ENCODE measurements at places on chromosomes 2 and 18.

- DNase-seq = no peak
Measured at GRCh38 chr2:106562268-106563186, 75.4 kb downstream of the CD8B2 start.

- no peak for DNase-seq
Measured at GRCh38 chr2:195652911-195653310, 4.1 kb upstream of the SLC39A10 start.

- no peak for DNase-seq
Measured at GRCh38 chr2:152393377-152393776, 58.4 kb downstream of the FMNL2 start.

- DNase-seq = no peak
Measured at GRCh38 chr2:64562148-64562784, 38.1 kb downstream of the AFTPH start.

- DNase-seq = no peak
Measured at GRCh38 chr2:161077367-161078210, 82.6 kb upstream of the TANK start.

DNA sequence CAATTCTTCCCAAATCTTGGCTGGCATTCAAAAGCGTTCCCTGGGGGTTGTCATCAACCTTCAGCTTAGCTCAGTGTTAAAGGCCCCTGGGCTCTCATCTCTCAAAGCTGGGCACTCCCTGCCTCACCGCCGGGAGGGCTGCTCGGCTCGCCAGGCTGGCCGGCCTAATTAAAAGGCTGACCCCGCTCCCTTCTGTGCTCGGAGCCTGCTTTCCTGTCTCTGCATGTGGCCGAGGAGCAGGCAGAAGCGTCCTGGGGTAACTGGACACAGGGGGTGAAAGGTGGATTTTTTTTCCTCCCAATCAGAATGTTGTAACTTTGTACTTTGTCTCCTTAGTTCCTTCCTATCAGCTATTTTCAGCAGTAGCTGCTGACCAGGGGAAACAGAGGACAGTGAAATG, 231.1 kb downstream of the GBX2 start:
- DNase-seq = no peak

DNA sequence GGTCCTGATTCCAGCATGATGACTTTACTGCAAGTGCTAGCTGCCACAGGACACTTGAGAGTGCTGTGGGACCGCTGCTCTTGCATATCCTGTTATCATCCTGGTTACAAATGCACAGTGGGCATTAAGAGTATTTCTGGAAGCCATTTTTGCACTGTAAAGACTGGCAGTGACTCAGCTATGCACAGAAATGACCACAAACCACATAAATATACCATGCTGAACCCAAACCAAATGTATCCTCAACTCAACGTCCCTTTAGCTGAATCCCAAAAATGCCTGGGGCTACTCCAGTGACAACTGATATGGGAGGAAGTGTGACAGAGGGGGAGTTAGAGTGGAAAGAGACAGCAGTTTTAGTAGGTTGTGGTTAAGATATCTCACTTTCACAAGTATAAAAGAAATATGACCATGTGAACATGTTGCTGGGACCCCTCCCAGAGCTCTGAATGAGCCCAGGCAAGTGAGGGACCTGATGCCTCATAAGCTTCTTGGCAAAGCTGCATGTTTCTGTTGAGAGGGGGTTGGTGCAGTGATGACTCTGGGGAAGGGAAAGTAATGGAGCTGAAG, 37.3 kb downstream of the RHBDD1 start:
- DNase-seq = no peak

- DNase-seq = no peak
Measured at GRCh38 chr2:27431395-27431794, 3.0 kb downstream of the NRBP1 start.

GRCh38 chr2:77519888-77520506, 2.2 kb downstream of the LRRTM4 start:
- DNase-seq = no peak

DNA sequence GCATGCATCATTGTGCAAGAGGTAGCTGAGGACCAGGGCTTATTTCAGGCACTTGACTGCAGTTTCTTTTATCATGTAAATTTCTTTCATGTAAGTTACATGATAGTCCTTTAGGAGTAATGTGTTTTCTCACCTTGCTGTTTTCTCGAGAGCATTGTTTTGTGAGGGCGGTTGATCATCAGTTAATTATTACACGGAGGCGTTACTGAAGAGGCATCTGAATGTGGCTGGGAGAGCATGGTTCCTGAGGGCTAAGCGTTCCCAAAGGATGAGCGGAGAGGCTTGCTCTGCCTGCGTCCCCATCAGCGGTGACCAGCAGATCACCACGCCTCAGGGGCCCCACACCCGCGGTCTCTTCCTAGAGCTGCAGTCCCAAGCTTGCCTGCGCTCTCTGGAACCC, 156.1 kb upstream of the NFATC1 start:
- no peak for DNase-seq

- no peak for DNase-seq
Measured at GRCh38 chr2:228417526-228417925, 236.0 kb upstream of the SPHKAP start.

GRCh38 chr2:224412141-224413015, 10.5 kb upstream of the FAM124B start:
- no peak for DNase-seq

GRCh38 chr2:231336700-231337099, 58.8 kb upstream of the B3GNT7 start:
- DNase-seq = no peak

DNA sequence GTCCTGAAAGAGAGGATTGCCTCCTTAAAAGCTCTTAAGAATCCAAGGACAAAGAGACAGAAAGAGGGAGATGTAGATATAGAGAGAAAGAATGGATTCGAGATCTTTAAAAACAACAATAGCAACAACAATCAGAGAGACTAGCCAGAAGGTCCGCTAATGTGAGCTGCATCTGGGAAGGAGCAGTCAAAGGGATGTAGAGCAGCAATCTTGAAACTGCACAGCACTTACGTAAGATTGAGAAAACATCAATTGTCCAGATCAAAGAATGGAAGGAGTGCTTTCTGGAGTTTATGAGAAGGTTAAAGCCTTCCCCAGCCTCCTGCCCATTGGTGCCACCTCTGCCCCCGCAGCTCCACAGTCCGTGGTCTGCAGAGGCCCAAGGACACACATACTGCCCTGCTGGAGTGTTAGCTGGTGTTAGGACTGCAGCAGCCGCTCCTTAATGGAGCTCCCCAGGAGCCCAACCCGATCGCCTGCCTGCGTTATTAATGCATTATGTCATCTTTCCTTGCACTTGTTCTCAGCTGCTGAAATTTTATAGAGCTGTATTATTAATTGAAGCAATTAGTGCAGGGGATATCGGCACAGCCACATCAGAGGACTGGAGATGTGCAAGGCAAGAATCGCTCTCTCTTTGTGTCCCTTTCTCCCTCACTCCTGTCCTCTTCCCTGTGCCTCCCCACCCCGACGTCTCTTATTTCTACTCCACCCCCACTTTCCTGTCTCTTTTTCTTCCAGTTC, 94.2 kb upstream of the STPG4 start:
- DNase-seq = no peak

DNA sequence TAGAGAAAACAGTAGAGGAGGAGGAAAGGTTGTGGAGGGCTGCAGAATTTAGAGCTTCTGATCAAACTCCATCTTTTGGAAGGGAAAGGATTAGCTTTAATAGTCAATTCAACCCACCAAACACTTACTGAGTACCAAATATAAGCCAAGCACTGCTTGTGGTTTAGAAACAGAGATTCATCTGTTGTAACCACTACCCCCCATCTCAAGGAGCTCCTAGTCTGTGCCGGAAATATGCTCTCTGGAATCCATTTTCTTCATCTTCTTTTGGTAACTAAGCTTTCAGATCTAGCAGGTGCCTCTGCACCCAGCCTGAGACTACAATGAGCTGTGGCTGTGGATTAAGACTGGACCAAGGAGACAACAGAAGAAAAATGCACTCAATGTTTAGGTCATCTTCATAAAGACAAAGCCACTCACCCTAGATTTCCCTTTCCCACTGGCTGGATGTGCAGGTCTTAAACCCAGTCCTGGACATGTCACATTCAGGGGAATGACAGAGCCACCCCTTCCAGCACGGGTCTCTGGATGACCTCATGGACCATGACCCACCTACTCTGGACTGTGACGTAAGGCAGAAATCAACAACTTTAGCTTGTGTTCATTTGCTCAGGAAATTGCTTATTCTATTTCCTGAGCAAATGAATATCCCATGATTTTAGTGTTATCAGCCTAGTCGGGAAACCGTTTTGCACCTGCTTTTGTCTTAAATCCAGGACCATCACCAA, 52.9 kb downstream of the EPB41L3 start:
- DNase-seq = no peak

GRCh38 chr2:98123286-98123685, 36.3 kb downstream of the VWA3B start:
- DNase-seq = no peak

DNA sequence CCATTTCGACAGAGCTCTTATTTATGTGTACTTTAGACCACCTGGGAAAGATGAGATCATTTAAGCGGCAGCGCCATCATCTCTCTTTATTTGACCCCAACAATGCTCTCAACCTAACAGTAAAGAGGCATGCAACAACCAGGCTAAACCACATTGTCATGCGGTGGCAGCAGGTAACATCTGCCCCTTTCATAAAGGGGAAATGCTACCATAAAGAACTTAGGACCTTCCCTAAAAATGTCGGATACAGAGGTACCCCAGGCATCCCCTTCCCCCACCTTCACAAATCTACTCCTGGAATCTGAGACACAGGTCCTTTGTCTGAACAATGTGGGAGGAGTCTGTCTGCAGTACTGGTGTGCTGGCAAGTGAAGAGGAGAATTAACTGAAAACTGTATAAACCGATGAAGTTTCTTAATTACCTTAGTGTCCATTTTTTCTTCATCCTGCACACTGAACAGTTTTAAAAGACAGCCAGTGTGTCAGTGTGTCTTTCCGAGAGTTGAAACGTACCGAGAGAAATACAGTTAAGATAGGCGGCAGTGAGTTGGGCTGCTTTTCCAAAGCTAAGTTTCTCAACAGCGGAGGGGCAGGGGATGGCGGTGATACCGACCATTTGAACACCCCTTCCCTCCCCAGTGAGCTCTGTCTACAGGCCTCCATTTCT, 1.9 kb downstream of the MEX3C start:
- no peak for DNase-seq

DNA sequence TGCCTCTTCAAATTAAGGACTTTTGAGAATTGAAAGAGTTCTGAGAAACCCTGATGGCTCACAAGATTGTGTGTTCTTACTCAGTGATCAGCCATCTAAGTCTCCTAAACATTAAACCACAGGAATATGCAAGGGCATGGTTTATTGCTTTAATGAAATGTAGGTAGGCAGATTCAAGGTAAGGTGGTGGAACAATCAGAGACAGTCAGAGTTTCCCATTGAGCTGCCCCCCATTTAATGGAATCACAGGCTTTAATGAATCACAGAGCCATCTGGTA, 107.8 kb upstream of the LRATD1 start:
- no peak for DNase-seq

- DNase-seq = no peak
Measured at GRCh38 chr18:13221869-13222855, 3.6 kb downstream of the LDLRAD4 start.
